ENCODE measurements at places on chromosomes 3 and 15.
A peak's percentile ranks its signal among the peaks of the same experiment; 100 is the strongest.

DNA sequence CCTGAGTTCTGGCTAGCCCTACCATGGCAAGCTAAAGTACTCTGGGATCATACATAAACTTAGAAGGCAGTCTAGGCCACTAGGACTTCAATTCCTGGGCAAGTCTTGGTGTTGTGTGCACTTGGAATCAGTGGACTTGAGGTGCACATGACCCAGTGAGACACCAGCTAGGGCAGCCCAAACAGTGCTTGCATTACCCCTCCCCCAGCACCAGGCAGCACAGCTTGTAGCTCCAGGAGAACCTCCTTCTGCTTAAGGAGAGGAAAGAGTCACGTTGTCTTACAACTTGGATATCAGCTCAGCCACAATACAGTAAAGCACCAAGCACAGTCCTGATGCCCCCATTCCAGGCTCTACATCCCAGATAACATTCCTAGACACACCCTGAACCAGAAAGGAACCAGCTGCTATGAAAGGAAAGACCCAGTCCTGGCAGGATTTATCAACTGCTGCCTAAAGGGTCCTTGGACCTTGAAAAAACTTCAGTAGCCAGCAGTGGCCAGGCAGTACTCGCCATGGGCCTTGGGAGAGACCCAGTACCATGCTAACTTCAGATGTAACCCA is 57.2 kb downstream of the MYO9A start:
- no peak for DNase-seq

DNA sequence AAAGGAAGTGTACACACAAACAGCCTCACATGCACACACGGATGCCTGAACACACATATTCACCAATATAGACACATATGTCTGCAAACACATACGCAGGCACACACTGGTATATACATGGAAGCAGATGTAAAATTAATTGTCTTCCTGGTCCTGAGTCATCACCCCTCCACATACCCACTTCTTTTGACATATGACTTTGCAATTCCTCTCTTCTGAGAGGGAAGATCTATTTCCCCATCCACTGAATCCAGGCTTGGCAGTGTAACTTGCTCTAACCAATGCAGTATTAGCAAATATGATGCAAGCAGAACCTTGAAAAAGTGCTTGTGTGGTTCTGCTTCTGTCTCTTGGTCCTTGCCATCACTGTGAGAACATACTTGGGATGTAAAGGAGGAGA is 76.8 kb upstream of the HRH1 start:
- no peak for DNase-seq

DNA sequence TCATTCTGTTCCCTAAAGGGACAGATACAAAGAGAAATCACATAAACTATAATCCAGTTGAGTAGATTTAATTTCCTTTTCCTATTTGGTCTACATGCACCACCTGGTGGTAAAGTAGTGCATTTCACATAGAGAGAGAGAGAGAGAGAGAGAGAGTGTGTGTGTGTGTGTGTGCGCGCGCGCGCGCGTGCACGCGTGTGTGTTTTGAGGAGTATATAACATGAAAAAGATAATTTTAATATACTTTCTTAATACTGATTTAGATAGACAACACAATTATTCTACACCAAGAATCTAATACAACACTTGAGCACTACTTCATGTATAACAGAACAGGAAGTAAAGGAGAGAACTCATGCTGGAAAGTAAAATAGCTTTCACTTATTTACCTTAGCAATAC is 1.1 kb upstream of the FGF7 start:
- peak; percentile 80 for DNase-seq

GRCh38 chr3:59540241-59540640 is 490.4 kb upstream of the CFAP20DC start:
- DNase-seq: no peak

Data from cardiac muscle cell (in vitro differentiated cells and primary cell).